ENCODE measurements at places on chromosomes 1 and 21.

- no peak for DNase-seq
Measured at GRCh38 chr1:114037631-114037890, 58.3 kb downstream of the OLFML3 start.

DNA sequence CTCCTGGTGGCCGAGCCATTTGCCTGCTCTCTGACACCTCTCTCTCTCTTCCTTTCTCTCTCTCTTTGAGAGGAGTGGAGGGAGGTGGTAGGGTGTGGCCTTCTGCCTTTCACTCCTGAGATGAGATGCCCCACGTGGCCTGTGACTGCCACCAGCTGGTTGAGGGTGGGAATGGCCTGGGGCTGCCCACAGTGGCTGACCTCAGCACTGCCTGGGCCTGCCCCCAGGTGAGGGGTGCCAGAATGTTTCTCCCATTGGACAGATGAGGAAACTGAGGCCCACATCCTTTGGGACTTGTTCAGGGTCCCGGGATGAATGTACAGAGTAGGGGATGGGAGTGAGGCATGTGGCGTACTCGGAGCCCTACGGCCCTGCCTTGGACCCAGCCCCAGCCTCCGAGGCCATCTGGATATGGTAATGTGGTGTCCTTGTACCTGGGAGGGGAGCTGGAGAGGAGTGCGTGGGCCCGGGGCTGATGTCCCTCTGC, 12.7 kb upstream of the C1orf167 start:
- peak; percentile 68 for DNase-seq

DNA sequence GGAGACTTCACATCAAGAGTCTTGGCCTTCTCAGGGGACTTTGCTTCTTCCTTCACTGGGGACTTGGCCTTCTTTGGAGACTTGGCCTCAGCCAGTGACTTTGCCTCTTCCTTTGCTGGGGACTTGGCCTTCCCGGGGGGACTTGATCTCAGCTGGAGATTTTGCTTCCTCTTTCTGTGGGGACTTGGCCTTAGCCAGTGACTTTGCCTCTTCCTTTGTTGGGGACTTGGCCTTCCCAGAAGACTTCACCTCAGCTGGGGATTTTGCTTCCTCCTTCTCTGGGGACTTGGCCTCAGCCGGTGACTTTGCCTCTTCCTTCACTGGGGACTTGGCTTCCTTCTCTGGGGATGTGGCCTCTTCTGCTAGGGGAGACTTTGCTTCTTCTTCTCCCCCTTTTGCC, 13.5 kb upstream of the CD2 start:
- no peak for DNase-seq

- DNase-seq = no peak
Measured at GRCh38 chr1:173353350-173353749, 123.8 kb upstream of the PRDX6 start.

DNA sequence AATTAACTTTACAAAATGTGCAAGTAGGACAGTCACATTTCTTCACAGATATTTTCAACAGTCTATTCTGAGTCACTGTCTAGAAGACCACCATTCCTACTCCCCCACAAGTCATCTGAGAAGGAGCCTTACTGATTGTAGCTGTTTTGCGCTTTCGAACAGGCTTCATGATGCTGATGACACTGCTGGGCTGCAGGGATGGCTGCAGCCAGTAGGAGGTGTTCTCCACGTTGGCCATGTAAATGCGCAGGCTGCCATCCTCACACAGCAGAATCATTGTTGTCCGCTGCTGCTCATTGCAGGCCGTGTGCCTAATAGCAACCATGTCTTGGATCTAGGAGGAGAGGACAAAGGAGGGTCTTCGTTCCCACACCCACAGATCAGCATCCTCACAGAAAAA, 56.9 kb downstream of the UBR4 start:
- DNase-seq = no peak

GRCh38 chr21:36236052-36236730, 79.6 kb downstream of the DOP1B start:
- no peak for DNase-seq

DNA sequence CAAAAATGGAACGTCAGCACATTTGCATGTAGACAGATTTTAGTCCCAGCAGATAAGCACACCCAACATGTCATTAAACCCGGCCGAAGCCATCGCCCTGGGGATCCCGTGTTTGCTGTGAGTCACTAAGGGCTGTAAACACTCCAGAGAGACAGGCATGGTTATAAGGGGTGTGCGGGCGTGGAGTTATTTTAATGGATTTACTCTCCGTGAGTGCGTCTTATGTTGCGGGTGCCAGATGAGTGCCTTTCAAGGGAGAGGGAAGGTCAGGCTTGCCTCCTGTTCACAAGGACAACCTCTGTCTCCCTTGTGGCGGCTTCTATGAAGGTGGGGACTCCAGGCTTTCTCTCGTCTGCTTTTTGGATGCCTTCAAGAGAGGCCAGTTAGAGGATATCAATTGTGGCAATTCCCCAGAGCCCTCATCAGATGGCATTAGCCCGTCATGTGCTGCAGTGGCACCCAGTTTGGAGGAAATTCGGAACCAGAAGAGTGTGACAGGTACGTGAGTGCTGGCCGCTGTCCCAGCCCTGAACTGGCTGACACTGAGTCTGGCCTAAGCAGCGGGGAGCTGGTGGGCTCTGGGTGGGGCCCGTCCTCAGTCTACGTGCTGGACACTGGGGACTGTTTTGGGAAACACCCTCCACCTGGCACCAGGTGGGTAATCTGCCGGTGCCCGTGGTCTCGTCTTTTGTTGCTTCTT, 223.8 kb upstream of the TMEM51 start:
- no peak for DNase-seq

DNA sequence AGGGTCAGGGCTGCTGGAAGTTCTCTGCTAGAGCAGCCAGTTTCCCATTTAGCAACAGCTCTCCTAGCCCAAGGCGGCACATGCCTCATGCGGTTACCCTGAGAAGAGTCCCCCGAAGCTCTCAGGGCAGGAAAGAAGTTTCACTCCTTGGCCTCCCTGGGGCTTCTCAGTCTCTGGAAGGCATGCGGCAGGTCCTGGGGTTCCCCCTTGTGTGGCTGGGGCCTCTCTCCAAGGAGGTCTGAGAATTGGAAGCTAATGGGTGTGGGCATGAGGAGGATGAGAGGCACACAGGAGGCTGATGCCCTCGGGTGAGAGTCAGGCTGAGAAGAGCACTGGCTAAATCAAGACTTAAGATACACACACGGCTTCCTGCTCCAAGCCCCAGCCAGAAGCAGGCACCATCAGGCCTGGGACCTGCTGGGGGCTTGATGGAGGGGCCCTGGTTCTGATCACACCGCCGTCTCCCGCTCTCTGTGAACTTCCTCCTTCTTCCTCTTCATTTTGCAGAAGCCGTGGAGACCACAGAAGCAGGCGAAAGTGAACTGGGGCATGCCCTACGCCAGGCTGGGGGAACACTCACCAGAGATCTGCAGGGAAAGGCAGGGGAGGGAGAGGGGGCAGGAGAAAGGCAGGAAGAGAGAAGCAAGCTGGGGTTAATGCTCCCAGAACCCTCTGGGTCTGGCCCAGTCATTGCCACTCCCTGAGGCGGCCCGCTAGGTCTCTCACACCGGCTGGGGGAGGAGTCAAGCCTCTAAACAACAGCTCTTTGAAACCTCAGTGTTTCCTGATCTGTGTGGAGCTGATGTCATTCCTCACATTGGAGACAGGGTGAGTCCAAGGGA, 15.1 kb downstream of the BLACAT1 start:
- DNase-seq = peak; percentile 59

DNA sequence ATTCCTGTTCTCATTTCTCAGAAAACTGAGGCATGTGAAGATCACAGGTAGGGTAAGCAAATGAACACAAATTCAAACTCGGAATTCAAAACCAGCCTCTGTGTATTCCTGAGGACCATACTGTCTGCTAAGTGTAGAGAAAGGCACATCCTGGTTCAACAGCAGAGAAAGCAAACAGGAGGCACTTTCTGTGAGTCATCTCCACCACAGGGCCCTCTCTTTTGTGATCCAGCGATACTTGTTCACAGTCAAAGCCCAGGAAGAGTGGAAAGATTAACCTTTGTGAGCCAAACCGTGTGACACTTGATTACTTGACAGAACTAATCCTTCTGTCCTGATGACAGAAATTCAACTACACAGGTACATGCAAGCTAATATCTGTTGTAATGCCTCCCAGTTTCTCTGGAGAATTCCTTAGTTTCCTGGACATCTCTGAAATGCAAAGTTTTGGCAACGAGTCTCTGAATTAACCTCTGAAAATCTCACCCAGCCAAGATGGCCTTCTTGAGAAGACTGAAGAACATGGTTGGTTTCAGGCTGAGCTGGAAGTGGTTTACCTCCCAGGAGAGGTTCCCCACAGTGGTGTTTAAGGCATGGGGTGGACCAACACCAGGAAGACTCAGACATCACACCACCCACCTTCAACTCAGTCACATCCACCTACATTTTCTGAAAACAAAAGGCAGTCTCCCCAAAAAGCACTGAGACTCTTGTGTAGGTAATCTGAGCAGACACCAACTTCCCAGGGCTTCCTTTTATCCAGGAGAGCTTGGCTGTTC, 98.2 kb upstream of the ERG start:
- DNase-seq = no peak

GRCh38 chr1:6872573-6873261, 87.5 kb downstream of the CAMTA1 start:
- no peak for DNase-seq

GRCh38 chr1:152699746-152700145, 1.6 kb downstream of the LCE2A start:
- no peak for DNase-seq

DNA sequence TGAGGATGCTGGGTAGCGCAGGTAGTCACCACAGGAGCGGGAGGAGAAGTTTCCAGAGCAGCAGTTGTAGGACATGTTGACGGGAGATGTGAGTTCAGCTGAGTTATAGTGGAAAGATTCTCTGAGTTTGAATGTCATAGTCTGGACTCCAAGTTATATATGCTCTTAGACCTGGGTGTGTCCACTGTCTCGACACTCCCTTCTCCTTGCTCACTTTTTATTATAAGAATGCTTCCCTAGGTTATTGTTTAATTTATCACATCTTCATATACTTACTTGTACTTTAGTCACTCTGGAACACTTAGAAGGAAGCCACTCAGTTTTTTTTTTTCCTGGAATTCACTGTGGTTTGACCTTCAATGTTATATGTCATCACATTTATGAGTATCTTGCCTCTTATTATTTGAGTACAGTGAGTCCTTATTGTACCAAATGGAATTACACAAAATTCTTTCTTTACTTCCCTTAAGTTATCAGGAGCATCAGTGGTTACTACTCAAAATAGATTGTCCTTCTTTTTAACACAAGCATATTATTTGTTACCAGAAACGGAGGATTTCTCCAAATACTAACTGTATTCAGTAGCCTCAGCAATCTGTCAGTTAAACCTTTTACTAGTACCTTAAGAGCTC, at the start of gene KRTAP13-2:
TSS of gene KRTAP13-2 (minus strand) at position 133 of the 632 bp plus-strand sequence. CDS start at position 75, 58 bp downstream.
- DNase-seq = no peak

GRCh38 chr1:22325531-22326371, 125.9 kb upstream of the ZBTB40 start:
- no peak for DNase-seq

- no peak for DNase-seq
Measured at GRCh38 chr1:230285351-230285750, 140.8 kb downstream of the PGBD5 start.

- DNase-seq = no peak
Measured at GRCh38 chr1:80170811-80171485, 1164.4 kb upstream of the ADGRL4 start.

DNA sequence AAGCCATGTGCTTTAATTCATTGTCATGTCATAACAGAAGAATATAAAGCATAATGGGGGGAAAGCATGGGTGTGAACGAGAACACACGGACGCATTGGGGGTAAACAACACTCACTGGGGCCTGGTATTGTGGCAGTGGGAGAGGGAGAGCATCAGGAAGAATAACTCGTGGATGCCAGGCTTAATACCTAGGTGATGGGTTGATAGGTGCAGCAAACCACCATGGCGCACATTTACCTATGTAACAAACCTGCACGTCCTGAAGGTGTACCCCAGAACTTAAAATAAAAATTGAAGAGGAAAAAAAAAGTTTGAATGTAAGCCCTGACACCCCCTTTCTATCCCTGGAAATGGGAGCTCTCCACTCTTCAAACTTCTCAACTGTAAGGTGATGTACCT, 34.9 kb upstream of the CACHD1 start:
- DNase-seq = no peak

GRCh38 chr1:219422811-219423598, 189.9 kb downstream of the ZC3H11B start:
- DNase-seq = no peak

- no peak for DNase-seq
Measured at GRCh38 chr1:240820816-240821215, 208.9 kb upstream of the GREM2 start.

GRCh38 chr21:33761441-33762036, 119.2 kb downstream of the ITSN1 start:
- DNase-seq = no peak

GRCh38 chr1:3524556-3525203, 70.2 kb downstream of the ARHGEF16 start:
- no peak for DNase-seq

- peak; percentile 33 for DNase-seq
Measured at GRCh38 chr1:109901524-109902145, 9.0 kb upstream of the CSF1 start.

DNA sequence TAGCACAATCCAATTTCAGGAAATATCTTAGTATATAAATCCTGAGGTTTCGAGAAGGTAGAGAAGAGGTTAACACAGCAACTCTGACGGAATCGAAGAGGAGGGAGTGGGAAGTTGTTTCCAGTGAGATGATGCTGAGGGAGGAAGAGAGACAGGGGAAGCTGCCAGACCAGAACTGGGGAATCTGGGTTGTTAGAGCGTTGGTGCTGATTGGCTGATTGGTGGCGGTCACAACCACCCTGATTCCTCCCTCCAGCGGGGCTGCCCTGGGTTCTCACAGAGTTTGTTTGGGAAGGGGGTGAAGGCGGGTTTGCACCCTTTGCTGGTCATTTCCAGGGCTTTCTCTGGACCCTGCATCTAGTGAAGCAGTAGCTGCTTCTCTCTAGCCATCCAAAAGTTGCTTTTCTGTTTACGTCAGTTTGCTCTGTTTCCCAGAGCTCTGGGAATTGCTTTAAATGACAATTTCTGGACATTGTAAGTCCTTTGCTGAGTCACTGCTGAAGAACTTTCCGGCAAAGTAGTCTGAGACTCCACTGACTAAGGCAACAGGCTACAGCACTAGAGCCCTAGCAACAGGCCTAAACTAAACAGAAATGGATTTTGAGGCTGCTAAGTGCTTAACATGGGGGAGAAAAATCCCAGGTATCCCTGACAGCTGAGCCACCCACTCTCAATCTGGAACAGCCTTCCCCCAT, 90.1 kb downstream of the TENT5C start:
- no peak for DNase-seq
